ENCODE measurements at places on chromosomes 4 and X.

DNA sequence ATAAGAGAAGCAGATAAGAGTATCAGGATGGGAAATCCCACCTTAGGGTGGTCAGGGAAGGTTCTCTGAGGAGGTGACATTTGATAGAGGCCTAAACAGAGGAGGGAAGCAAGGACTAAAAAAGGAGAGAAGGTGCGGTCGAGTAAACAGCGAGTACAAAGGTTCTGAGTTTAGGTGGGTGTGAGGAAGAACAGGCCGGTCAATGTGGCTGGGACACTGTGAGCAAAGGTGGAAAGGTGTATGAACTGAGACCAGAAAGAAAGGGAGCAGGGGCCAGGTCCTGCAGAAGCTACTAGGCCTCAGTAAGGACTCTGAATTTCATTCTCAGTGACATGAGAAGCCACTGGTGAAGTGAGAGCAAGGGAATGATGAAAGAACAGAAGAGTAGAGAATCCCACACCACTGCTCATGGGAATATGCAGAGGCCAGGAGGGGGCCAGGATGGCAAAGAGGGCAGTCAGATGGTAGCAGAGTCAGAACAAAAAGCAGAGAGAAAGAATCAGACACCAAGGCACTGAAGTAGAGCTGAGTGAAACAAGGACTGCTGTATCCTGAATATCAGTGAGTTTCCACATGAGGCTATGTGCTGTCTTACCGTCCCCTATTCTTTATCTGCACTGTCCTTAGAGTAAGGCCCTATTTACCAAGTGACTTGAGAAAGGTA lies 18.0 kb downstream of the PRSS48 start:
- DNase-seq: no peak

- no peak for DNase-seq
Observed at GRCh38 chr4:151358266-151358665, 32.9 kb upstream of the SH3D19 start.

DNA sequence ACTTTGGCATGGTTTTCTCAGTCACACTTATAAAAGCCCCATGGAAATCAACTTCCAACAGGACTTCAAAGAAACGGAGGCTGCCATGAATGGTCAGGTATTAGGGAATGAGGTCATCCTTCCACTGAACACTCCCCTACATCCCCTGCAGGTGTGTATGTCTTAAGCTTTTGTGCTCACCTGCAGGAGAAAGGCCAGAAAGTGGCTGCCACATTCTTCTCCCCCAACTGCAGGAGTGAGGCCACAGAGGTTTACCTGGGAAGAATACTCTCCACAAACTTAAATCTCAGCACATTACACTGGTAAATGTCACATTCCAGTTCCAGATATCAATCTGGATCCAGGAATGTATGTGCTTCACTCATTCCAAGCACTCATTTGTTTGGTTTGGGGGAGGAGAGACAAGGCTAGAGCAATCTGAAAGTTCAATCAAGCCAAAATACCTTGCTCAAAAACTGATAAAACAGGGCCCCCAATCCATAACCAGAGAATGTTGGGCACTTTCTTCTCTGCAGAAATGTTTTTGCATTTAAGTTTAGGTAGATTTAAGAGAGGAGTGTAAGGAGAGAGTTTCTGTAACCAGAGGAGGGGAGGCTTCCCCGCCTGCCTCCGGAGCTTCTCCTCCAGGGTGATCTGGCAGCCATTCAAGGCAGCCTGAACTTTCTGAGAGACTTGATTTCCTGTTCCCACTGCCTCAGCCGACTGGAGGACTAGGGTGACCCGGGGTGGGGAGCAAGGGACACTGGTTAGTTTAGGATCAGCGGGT lies 15.4 kb downstream of the FAM9C start:
- DNase-seq: no peak

- DNase-seq: no peak
Observed at GRCh38 chrX:67700602-67701001, 156.8 kb downstream of the AR start.

- DNase-seq: no peak
Observed at GRCh38 chr4:169282429-169283113, 11.8 kb upstream of the SH3RF1 start.

DNA sequence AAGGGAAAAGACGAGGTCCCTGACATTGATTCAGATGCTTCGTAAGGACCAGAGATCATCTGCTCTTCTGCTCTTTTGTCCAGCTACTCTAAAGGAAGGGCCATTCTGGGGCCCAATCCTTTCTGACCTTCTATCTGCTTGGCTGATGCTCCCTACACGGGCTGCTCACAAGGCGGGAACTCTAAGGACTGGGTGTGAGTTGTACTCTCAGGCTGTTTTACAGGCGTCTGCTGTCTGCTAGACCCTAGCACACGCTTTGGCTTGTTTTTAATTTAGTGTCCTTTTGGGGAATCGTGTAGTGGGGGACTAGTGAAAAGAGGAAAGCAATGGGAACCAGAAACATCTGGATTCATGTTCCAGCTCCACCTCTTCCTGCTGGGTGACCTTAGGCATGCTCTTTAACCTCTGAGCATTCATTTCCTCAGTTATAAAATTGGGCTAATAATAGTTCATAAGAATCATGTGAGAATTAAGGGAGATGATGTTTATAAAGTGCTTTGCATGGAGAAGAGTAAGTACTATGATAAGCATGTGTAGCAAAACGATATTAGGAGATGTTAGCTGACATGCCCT lies 53.1 kb downstream of the CASP3 start:
- no peak for DNase-seq

Data from CD4-positive, alpha-beta T cell treated with Interleukin-12 subunit alpha and Interleukin-12 subunit beta, for 1 hour (primary cell).